ENCODE measurements at places on chromosomes 3 and 15.

DNA sequence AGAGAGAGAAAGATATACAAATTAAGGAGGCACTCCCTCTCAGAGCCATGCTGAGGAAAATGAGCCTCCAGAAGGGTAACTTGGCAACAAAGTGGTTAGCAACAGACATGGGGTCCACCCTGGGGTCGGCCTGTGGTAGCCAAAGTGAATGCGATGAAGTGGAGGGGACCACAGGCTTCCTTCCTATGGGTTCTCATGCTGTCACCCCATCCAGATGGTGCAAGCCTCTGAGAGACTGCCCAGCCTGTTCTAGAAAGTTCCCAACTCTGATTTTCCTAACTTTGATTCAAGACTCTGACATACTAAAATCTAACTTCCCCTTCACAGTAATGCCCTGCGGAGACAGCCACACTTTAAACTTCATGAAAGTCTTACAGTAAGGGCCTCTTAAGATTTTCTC lies 18.2 kb upstream of the LACTB start:
- no peak for DNase-seq

DNA sequence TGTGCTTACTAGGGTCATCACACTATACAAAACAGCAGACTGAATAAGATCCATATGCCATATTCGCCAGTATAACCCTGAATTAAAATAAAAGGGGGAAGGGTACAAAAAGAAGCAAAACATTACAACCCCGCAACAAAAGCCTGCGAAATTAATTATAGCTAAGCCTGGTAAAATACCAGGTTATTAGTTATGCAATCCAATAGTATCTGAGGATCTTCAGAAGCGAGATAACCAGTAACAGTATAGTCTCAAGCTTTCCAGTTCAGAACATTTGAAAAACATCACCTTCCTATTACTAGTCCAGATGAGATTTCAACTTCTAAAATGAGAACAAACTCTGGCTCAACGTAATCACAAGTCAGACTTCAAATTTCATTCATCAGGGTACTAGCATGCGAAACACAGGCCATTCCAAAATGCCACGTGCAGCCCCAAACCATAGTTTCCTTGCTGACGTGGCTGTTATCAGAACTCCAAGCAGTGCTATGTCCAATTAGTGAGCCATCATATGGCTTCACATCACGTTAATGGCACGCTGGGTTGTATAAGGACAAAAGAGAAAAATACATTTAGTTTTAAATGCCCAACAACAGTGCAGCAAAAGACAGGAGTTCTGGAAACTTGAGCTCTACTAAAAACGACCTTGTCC lies 1.1 kb downstream of the SSR3 start:
- DNase-seq = no peak

DNA sequence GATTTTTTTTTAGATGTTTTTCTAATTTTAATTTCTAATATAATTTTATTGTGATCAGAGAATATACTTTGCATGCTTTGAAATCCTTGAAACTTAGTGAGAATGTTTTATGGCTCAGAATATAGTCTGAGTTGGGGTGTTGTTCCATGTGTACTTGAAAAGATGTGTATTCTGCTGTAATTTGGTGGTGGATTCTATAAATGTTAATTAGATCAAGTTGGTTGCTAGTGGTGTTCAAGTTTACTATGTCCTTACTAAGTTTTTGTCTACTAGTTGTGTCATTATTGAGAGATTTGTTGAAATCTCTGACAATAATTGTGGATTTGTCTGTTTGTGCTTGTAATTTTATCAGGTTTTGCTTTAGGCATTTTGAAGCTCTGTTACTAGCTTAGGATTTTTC lies 29.7 kb downstream of the GLCE start:
- no peak for DNase-seq

DNA sequence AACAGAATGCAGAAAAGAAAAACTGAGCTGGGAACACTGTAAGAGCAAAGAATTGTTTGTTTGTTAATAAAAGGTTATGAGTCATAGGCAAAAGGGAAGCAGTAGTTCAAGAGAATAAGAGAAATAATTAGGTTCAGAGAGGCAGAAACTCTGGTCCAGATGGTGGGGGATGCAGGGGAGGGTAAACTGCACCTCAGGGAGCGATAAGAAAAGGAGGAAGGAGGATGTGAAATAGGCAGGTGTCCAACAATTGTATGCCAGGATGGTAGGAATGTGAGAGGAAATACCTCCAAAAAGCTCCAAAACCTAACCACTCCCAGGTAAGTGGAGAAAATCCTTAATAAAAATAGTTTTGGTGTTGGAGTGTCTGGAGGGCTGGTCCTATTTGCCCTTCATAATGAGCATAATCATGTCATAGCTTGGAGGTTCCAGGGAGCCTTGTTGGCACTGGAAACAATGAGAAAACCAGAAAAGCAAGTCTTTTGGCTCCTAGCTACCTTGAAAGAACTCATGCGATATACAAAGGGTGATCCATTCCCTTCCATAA lies 405.4 kb upstream of the TBL1XR1 start:
- no peak for DNase-seq

DNA sequence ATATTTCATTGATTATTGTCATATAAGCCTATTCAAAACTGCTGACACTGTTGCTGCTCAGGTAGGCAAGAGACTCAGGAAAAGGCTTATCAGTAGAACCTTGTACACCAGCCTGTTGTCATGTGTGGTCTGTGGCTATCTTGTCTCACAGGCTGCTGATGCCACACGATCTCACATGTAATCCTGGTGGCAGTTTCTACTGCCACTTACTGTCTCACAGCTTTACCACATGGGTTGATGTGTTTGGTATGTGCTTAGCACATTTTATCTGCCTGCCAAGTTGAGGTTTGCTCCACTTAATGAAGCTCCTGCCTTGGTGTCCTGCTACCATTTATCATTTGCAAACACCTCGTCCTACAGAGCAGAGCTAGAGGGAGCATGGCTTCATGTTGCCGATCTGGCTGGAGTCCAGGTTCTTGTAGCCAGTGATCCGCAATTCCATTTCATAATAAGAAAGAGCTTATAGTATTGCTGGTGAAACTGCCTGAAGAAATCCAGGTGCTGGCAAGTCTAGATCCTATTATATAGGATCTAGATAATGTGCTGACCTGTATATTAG lies 637.9 kb downstream of the NLGN1 start:
- DNase-seq = no peak

GRCh38 chr3:45112939-45113338 lies 33.2 kb downstream of the CDCP1 start:
- no peak for DNase-seq

GRCh38 chr3:149507491-149508324 lies 33.2 kb downstream of the TM4SF4 start:
- no peak for DNase-seq

DNA sequence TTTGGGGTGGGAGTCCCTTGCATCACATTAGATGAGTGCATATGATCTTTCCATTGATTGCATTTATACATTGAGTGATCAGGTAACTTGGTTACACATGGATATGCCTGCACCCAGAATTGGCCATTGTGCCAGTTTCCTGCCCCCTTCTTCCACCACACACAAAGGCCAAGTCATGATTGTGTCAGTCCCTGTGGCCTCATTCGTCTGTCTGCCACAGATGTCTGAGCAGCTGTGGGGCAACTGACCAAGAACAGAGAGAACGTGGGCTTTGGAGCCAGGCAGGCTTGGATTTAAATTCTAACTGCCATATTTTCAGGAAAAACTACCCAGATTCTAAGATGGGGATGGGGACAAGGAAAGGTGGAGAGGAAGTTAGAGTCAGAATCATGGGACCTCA lies 27.0 kb downstream of the CCNL1 start:
- no peak for DNase-seq

GRCh38 chr3:46998121-46998851 lies 18.8 kb downstream of the NBEAL2 start:
- DNase-seq = peak; percentile 81

DNA sequence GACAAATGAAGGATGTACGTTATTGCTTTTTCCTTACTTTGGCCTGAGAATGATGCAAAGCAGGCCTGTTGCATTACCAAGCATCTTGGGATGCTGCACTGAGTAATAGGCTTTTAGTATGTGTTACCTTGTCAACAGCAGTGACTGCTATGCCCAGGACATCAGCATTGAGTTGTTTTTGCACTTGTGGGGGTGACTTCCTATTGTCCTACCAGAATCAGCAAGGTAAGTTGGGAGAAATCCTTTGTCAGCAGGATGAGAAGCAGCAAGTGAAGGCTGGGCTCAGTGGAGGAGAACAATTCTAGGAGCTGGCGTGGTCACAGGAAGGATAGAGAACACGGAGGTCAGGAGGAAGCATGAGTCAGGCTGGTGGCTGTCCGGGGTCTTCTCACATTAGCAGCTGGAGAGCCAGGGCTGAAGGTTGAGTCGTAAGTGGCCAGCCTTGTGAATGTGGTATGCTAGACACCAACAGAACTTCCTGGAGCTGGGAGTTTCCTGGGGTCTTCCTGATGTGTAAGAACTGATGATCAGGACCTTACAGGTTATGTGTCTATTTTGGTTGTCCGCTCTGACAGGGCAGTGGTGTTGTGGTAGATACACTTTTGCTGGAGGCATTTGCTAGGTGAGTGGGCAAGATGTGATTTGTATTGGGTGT lies 142.7 kb downstream of the FNDC3B start:
- DNase-seq = no peak
